Fibroblast of villous mesenchyme (primary cell): ENCODE measurements at places on chromosomes 7 and 10.

GRCh38 chr10:86851328-86852207, 95.1 kb downstream of the BMPR1A start:
- DNase-seq: peak; percentile 87

- no peak for DNase-seq
These were observed 9.6 kb upstream of the NDUFB2 start for GRCh38 chr7:140686921-140687320.

DNA sequence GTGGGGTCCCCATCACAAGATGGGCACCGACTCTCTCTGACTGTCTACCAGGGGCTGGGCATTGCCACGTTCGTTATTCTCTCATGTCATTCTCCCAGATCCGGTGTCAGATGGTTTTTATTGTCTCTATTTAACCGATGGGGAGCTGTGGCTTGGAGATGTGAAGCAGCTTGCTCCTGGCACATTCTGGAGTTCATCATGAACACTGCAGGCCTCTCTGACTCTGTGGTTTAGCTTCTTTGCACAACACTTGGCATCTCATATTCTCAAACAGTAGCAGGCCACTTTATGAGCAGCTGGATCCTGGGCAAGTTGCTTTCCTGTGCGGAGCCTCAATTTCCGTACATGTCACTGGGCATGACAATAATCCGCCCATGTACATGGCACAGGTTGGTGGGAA, 119.9 kb downstream of the LRRC18 start:
- no peak for DNase-seq

DNA sequence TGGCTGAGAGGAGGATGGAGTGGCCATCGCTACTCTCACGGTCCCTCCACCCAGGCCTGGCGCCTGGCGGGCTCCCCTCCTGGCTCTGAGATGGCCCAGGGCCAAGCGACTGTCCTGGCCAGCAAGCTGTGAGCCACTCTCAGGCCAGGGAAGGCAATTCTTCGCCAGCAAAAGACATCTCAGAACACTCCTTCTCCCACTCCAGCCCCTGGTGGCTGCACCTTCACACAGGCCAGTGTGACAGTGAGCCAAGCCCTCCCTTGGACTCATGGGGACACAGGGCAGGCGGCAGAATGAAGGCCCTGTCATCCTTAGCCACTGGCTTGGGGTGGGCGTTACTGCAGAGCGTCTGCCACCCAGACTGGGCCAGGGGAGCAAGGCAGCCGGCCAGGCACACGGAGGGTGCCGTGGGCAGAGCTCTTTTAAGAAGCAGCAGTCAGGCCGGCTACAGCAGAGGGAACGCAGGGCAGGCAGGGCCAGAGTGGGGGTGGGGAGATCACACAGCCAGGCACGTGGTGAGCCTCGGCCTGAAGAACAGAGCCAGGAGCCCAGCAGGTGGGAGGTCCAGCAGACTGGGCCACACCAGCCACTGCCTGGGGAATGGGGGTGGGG, 14.4 kb downstream of the STK32C start:
- DNase-seq: no peak

DNA sequence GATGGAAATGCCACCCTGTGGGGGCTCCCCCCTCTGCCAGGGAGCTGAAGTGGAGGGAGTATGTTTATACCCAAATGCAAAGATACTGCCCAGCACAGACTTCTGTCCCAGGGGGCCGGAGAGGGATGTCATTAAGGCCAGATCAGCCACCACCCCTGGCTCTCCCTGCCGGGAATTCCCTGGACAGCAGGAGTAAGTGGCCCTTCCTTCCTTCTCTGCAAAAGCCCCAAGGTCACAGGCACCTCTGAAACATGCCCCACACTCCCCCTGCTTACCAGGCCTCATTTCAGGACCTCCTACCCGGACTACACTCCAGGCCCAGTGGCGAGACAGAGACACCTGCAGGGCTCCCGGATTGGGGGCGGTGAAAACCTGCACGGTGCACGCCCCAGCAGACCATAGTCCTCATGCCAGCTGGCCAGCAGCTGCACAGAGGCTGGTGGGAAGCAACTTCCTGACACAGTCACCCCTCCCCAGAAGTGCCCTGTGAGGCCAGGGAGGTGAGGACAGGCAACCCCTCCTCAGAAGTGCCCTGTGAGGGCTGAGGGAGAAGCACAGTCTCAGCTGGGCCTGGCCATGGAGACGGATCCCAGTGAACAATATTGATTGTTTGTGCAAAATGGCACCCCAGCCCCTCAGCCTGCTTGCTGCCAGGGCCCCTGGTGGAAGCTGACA, 33.0 kb upstream of the RET start:
- DNase-seq: no peak

- DNase-seq: peak; percentile 28
These were observed 48.1 kb downstream of the GNAI1 start for GRCh38 chr7:80182630-80183276.
